ENCODE measurements at places on chromosomes 11 and 22.

DNA sequence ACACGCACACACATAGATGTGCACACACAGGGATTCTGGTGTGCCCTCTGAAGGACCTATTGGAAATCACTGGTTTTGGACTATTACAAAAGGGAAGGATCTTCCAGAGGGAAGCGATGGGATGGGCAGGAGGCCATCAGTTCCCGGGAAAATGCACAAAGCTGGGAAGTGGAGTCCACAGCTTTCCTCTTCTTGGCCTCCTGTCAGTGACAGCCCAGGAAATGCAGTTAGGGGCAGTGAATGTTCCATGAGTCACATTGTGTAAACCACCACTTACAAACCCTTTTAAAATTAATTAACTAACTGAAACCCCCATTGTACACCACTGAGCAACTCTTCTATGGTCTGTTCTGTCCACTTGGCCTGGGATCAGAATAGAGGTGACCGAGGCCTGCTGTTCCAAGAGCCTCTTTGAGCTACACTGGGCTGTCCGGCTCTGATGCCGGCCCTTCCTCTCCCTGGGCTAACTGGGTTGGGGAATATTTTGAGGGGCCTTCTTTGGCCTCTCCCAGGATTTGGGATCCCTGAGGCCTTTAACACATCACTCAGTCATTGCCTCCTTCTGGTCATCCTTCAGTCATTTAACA, 137.7 kb downstream of the FEZ1 start:
- DNase-seq: no peak

GRCh38 chr11:68256331-68256741, 15.4 kb downstream of the C11orf24 start:
- no peak for DNase-seq

DNA sequence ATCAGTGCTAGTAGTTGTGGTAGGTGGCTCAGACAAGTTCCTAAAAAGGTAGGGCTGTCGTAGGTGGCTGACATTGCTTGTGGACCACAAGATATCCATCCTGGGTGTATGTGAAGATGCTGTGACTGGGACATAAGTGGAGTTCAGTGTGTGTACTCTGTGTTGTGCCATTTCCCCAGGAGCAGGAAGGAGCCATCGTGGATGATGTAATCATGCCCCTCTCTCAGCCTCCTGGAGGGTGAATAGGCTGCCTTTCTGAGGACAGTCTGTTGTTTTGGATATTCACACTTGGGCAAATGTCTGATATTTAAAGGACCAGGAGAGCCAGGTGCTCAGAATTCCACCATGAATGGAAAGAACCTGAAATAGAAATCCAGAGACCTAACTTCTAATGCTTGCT, 2.7 kb downstream of the HEPHL1 start:
- no peak for DNase-seq

GRCh38 chr22:39928536-39929520, 27.9 kb downstream of the GRAP2 start:
- no peak for DNase-seq

- DNase-seq: no peak
Measured at GRCh38 chr11:44839458-44840084, 111.1 kb downstream of the TP53I11 start.

GRCh38 chr11:63671322-63672155, at the start of gene ATL3:
Gene ATL3, minus strand, starts transcription at chr11:63671376. Its CDS starts 41 bp downstream, at chr11:63671335.
- peak; percentile 89 for DNase-seq

DNA sequence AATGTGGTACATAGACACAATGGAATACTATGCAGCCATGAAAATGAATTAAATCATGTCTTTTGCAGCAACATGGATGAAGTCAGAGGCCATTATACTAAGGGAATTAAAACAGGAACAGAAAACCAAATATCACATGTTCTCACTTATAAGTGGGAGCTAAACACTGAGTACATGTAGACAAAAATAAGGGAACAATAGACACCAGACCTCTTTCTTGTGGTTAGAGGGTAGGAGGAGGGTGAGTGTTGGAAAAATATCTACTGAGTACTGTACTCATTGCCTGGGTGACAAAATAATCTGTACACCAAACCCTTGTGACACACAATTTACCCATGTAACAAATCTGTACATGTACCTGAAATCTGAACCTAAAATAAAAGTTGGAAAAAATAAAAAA, 59.1 kb upstream of the ANO5 start:
- no peak for DNase-seq

DNA sequence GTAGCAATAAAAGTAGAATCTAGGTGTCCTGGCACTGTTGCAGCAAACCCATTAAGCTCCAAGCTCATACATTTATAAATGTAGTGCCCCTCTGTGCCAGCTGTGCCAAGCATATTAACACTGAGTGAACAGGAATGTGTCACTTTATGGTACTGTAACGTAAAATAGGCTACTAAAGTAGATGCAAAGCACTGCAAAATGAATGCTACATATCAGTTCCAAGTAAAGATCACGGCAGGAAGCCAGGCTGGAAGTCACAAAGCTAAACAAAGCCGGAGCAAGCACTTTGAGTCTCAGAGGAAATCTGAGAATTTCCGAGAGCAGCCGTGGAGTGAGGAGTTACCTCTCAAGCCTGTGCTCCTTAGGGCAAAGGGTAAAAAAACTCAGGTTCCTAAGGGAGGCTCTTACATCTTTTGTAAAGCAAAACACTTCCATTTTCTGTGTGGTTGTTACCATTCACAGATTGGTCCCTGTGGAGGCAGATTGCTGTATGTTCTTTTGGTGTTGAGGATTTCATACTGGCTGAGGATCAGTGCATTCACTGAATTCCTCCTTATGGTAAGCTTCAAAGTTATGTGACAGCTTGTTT, 85.7 kb downstream of the WNT11 start:
- DNase-seq: no peak

GRCh38 chr22:48889887-48890692, 937.6 kb downstream of the BRD1 start:
- DNase-seq: no peak

GRCh38 chr11:65135633-65136145, 1.4 kb upstream of the SYVN1 start:
- DNase-seq: peak; percentile 22

GRCh38 chr11:20599221-20600019, at the start of gene SLC6A5:
Gene SLC6A5, plus strand, starts transcription at chr11:20599608. Its CDS starts 65 bp downstream, at chr11:20599673.
- DNase-seq: no peak

GRCh38 chr11:109511598-109511997, 89.6 kb downstream of the C11orf87 start:
- DNase-seq: no peak

DNA sequence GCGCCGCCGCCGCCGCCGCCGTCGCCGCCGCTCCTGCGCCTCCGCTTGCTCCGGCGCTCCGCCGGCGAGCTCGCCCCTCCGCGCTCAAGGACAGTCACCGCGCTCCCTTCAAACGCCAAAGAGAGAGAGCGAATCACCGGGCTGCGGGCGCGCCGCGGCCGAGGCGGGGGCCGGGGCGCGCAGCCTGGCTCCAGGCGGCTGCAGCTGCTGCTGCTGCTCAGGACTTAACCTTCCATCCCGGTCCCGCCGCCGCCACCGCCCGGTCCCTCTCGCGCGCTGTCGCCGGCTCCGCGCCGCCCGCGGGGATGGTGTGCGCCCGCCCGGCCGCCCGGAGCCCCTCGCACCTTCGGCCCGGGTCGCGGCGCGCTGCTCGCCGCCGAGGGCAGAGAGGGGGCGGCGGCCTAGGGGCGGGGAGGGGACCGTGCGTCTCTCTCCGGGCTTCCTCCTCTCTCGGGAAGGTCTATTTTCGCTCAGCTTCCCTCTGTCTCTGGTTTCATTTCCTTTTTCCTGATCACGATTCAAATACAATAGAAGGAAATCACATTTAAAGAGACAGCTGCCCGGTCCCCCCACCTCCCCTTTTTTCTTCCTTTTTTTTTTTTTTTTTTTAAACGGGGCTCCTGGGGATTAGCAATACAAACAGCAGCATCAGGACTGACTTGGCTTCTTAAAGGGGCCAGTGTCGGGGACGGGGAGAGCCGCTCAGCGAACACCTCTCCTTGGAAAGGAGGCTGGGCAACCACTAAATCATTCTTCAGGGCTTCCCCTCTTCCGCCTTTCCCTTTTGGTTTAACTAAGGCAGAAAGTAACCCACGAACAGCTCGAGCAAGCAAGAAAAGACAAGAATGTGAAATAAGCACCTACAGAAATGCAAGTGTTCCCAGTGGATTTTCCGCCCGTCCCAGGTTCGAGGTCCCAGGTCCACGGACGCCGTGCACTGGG, 22.1 kb downstream of the LMO2 start:
- DNase-seq: peak; percentile 14

DNA sequence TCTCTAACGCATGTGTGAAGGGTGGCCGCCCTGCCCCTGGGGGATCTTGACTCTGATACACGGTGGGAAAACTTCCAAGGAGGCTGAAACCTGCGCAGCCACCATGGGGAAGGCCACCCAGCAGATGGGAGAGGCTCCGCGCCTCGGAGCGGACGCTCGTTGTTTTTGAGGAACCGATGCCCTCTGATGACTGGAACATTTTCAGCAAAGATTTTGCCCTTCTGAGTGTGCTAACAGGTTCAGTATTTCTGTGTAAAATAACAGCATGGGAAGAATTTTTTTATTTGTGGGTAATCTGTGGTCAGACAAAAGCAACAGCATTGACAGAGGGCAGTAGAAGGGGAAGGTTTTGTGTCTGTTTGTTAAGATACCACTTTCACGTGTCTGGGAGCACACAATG, 16.7 kb downstream of the MB start:
- DNase-seq: no peak

GRCh38 chr11:31442086-31442485, 67.3 kb downstream of the IMMP1L start:
- DNase-seq: peak; percentile 95

- DNase-seq: no peak
Measured at GRCh38 chr11:15807827-15808226, 548.5 kb downstream of the SOX6 start.

DNA sequence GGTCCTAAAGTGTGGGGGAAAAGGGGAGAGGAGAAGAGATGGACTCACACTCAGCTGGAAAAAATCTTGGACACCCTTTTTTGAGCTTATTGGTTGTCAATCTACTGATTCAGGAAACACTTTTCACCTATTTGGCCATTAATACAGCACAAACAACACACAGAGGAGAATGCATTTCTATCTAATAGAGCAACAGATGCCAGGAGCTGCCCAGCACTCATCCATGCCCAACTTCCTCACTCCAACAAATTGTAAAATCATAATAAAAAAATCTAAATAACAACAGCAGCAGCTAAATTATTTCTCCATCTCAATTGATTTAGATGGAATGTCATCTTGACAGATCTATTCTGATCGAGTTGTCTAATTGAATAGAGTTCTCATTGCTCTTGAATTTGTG, 628.2 kb downstream of the OPCML start:
- no peak for DNase-seq

DNA sequence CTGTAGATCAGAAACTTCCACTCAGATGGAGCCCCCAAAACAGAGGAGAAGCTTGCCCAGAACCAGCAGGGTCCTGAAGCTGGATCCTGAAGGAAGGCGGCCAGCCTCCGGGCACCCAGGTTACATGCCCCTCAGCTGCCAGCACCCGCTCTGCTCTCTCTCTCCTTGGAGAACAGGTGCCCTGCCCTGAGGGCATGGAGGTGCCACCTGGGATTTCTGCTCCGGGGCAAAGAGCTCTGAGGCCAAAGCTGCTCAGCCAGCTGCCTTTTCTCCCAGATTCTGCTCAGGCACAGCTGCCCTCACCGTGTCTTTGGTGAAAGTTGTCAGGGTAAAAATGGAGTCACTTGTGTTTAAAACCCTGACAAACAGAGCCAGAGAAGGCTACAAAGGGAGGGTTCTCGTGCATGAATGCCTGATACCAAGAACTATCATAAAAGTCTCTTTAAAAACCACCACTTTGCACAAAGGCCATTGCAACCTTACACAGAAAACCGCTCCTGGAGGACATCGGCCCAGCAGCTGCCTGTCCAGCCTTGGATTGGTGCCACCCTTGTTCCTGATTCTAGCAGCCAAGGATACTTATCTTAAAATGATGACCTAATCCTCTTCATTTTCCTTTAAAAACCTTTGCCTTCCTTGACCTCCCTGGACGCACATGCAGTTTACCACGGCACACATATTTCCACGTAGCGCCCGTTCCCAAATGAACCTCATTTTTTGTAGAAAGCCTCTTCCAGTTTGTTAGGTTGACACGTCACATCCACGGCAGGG, 140.0 kb downstream of the CACNA1I start:
- DNase-seq: no peak

GRCh38 chr11:70313945-70314344, 43.5 kb downstream of the PPFIA1 start:
- DNase-seq: no peak

DNA sequence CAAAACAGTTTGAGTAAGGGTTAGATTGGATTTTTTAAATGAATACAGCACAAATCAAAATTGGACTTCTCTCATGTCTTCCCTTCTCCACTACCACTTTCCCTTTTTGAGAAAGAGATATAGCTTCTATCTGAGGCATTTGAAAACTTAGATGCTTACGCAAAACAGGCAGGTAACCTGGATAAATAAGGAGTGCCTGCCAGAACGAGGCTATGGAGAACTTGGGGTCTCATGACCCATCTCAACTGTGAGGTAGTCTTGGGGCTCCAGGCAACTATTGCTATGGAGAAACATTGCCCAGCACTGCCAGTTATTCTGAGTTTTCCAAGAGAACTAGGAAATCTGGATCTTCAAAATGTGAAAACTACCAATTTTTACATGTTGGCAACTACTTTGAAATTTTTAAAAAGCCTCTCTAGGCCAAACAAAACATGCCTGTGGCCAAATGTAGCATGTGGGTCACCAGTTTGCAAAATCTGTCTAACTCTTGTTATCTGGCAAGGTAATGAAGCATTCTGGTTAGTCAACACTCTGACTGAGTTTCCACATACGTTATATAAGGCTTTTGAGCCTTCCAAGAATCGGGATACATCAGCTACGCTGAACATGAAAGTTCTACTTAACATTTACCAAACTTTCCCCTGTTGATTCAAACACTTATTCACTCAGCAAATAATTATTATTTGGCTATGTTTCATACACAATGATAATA, 752.7 kb downstream of the KCNA4 start:
- no peak for DNase-seq

- no peak for DNase-seq
Measured at GRCh38 chr22:17133137-17133536, 12.0 kb upstream of the TMEM121B start.

DNA sequence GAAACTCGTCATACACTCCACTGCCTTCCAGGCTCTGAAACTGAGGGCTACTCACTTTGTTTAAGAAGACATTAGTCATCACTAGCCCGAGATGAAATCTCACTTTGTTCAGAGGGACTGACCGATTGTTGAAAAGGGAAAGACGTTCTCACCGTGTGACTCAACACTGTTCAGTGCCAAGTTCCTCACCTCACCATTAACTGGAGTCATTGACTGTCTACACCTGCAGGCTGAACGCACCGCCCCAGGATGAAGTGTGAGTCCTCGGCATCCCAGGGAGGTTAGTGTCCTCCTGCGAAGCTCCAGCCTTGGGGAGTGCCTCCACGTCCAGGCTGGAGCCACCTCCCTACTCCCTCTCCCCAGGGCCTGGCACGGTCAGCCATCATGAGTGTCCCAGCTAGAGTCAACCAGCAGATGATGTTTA, 30.4 kb downstream of the FADD start:
- DNase-seq: no peak

DNA sequence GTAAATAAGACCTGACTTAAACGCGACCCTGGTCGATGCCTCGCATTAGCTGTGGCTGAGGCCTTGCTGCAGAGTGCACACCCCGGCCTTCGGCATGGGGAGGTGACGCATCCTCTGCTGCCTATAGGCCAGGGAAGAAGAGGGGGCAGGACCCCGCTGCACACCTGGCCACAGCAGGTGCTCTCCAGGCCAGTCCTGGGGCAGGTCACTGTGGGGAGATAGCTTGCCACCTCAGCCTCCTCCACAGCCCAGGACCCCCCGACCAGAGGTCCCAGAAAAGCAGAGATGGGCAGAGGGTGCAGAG, 12.7 kb downstream of the LRFN4 start:
- DNase-seq: no peak

GRCh38 chr22:38397189-38398085, 57.6 kb downstream of the KCNJ4 start:
- no peak for DNase-seq

All from NCI-H748 treated with DMSO at 0.1 percent for 48 hours (cell line).